Right renal cortex interstitium (tissue), 3 donors: ENCODE measurements at places on chromosomes 2 and 18. TPM values are rescaled to one million over a fixed set of nuclear protein-coding genes. Genes with fewer than 3 reads are reported as not detected.

The MLPH gene
- polyA plus RNA-seq, result 1.1 TPM

The ABHD1 gene
- polyA plus RNA-seq, result 1.4 TPM

The MOGAT1 gene
- not detected for polyA plus RNA-seq

The ERICH2 gene
- 2.7 TPM for polyA plus RNA-seq

The SERPINB3 gene
- polyA plus RNA-seq, result not detected

The MYO5B gene
- 29.9 TPM for polyA plus RNA-seq

The CRYGC gene
- not detected for polyA plus RNA-seq

The AMER3 gene
- polyA plus RNA-seq, result 0.01 TPM

The DES gene
- 7.4 TPM for polyA plus RNA-seq

The DQX1 gene
- polyA plus RNA-seq, result 0.08 TPM

The IL1A gene
- polyA plus RNA-seq, result 0.06 TPM
